ENCODE measurements at places on chromosomes 12 and 14.

- no peak for DNase-seq
These were observed 340.7 kb upstream of the DDHD1 start for GRCh38 chr14:53493860-53494259.

DNA sequence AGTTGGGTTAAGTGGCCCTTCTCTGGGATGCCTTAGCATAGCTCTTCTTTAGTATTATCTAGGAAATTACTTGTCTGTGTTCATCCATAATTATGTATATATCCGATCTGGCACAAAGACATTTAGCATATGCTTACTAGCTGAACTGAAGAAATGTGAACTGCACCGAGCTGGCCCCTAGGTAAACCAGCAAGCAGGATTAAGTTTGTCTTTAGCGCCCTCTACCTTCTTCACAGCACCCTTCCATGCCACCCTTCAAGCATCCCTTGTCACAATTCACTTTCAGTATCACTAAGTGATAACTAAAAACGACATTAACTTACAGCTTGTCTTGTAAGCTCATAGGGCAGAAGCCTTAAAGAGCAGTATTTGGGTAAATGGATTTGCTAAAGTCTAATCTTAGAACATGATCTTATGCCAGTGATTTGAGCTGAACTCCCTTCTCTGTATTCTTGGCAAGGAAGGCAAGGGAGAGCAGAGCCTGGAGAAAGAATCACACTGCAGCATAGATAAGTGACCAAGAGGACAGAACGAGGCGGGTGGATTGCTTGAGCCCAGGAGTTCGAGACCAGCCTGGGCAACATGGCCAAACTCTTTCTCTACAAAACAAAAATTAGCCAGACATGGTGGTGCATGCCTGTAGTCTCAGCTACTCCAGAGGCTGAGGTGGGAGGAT, 2.6 kb upstream of the HAL start:
- DNase-seq, result peak; percentile 8

GRCh38 chr14:106845286-106846087, 1319.1 kb downstream of the TMEM121 start:
- peak; percentile 42 for DNase-seq

DNA sequence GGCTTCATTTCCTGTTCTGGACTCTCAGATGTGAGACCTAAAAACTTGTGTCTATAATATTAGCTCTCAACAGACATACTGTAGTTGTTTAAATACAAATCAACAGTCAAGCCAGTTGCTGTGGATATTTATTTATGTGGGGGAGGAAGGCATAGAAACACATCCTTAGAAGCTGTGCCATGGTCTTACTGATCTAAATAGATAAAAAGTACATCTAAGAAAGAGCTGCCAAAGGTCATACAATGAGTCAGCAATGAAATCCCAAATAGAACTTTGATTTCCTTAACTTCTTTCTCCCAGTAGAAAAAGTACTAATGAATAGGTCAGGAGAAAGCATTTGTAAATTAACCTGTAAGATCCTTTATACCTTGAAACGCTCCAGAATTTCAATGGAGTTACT, 185.1 kb downstream of the AKAP6 start:
- DNase-seq, result no peak

- DNase-seq, result no peak
These were observed 627 bp downstream of the HOXC8 start for GRCh38 chr12:54009171-54010052.

GRCh38 chr14:62189698-62190097, 427.5 kb downstream of the SNAPC1 start:
- no peak for DNase-seq

GRCh38 chr14:61219673-61220072, 61.5 kb downstream of the TMEM30B start:
- no peak for DNase-seq

DNA sequence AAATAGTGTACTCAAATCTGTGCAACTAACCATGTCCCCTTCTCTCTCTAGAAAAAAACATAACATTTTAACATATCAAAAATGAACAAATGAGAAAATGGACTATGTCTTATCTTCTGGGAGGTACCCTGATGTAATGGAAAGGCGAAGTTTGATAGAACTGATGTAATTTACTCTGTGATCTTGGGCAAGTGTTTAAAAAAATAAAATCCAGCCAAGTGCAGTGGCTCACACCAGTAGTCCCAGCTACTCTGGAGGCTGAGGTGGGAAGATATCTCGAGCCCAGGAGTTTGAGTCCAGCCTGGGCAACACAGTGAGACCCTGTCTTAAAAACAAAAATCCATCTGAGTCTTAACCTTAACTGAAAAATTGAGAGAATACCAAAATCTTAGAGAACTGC, 35.8 kb upstream of the CFL2 start:
- DNase-seq, result no peak

GRCh38 chr12:91140026-91140931, 29.0 kb upstream of the LUM start:
- no peak for DNase-seq

- DNase-seq, result peak; percentile 55
These were observed 505 bp downstream of the RASSF3 start for GRCh38 chr12:64610660-64611340.

DNA sequence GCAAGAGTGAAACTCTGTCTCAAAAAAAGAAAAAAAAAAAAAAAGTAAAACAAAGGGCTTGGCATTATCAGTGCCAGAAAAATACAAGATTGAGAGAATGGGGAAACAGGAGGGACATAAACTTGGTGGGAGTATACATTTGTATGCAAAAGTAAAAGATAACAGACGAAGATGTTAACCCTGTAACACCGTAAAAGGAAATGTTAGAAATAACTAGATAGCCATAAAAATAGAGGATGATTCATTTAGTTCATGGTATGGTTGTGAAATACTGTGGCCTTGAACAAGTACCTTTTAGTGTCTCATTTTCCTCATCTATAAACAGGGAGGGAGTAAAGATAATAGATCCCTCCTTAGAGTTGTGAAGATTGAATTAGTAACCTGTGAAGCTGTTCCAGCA, 33.3 kb downstream of the ATP2A2 start:
- DNase-seq, result no peak

DNA sequence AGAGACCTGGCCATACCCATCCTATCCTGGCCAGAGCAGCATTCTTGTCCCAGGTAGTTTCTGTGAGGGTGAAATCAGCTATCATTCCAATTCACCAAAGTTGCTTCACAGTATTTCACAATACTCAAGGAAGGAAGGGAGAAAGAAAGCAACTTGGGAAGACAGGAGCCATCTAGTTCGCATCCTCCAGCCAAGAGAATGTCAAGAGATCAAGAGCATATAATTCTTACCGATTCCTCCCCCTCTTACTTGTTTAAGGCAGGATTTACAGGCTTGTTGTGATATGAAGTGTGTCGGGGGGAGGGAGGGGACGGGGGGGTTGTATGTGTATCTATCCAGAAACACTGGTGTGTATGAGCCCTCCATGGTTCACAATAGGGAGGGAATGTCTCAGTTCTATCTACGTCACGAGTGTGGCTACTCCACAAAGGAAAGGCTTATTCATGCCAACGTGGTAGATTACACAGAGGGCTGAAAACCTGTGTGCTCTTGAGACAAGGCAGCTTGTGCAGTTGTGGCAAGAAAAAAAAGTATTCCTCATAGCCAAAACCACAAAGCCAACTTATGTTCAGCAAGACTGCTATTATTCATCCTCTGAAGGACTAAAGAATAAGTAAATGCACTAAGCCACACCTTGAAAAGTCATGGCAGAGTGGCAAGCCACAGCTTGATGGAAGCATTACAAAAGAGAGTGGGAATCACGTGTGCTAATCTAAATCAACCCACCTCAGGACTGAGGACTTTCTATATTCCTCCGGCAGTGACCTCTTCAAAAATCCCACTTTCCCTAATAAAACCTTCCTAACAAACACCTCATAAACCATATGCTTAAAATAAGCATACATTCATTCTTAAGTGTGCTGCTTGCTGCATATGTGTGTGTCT, 35.0 kb downstream of the CORO1C start:
- DNase-seq, result peak; percentile 15

- no peak for DNase-seq
These were observed 21.9 kb upstream of the FSCB start for GRCh38 chr14:44529026-44529425.

- DNase-seq, result no peak
These were observed 622.3 kb downstream of the C12orf50 start for GRCh38 chr12:87406926-87407325.

DNA sequence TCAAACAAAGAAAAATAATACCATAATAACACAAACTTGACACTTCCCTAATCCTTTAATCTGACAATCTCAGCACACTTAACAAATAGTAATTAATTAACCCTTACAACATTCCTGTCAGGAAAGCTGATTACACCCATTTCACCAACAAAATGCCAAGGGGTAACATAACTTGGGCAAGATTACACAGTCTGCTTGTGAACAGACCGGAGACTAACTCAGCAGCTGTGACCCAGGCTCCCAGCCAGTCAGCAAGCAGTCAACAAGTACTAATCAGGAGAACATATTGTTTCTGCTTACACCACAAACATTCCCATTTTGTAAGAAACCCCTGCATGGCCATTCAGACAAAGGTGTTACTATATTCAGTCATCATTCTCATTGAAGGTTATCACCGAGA, 592.5 kb upstream of the FLRT2 start:
- DNase-seq, result no peak

- no peak for DNase-seq
These were observed 40.2 kb downstream of the B4GALNT3 start for GRCh38 chr12:499837-500458.

DNA sequence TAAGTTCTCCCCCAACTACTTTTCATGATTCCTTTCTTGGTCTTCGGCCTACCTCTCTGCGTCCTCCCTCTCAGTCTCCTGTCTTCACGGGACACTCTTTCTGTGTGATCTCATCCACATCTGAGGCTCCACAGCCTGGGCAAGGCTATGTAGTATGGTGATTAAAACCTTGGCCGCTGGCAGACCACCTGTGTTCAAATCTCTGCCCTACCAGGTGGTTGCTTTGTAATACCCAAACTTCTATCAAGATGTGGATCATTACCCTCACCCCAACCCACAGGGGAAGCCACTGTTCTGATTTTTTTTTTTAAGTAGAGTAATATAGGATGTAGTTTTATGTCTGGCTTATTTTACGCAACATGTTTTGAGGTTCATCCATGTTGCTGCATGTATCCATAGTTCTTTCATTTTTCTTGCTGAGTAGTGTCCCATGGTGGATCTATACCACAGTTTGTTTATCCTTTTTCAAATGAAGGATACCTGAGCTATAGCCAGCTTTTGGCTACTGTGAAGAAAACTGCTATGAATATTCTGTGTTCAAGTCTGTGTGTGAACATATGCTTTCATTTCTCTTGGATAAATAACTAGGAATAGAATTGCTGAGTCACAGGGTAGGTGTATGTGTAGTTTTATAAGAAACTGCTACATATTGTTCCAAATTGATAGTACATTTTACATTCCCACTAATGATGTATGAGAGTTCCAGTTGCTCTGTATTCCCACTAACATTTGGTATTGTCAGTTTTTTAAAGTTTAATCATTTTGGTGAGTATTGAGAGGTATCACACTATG, 8.3 kb upstream of the STAT6 start:
- no peak for DNase-seq

GRCh38 chr14:104554608-104555429, 24.7 kb upstream of the C14orf180 start:
- DNase-seq, result no peak

DNA sequence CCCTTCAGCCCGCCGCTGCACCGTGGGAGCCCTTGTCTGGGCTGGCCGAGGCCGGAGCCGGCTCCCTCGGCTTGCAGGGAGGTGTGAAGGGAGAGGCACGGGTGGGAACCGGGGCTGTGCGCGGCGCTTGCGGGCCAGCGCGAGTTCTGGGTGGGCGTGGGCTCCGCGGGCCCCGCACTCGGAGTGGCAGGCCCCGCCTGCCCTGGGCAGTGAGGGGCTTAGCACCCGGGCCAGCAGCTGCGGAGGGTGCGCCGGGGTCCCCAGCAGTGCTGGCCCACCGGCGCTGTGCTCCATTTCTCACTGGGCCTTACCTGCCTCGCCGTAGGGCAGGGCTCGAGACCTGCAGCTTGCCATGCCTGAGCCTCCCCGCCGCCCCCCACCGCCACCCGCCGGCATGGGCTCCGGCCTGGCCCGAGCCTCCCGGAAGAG, 21.4 kb downstream of the TMEM121 start:
- no peak for DNase-seq

Measured in activated T-cell treated with anti-CD3 and anti-CD28 coated beads for 48 hours (primary cell).